ELF-1 (cell line): ENCODE measurements at places on chromosomes 2 and 18.

DNA sequence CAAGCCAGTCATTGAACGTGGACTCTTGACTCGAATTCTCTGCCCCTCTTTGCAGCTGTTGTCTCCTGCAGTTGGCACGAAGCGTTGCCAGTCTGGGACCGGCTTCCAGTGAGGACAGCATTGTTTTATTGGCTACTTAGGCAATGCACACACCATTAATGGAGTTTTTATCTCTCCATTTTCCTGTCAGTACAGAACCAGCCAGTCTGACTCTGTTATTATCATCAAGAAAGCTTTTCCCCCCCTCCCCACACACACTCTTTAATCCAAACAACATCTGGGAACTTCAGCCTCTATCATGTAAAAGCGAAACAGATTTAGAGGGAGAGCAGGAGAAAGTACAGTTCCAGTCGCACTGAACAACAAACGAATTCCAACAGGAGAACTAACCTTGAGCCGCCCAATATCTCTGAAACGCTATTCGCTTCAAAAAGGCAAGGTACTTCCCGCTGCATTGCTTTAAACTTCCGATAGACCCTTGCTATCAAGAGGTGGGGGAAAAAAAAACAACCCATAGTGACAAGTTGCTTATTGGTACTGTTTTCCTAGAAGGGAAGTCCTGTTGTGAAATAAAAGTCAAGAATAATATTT lies 38.2 kb downstream of the ACVR1 start:
- peak; percentile 15 for DNase-seq

DNA sequence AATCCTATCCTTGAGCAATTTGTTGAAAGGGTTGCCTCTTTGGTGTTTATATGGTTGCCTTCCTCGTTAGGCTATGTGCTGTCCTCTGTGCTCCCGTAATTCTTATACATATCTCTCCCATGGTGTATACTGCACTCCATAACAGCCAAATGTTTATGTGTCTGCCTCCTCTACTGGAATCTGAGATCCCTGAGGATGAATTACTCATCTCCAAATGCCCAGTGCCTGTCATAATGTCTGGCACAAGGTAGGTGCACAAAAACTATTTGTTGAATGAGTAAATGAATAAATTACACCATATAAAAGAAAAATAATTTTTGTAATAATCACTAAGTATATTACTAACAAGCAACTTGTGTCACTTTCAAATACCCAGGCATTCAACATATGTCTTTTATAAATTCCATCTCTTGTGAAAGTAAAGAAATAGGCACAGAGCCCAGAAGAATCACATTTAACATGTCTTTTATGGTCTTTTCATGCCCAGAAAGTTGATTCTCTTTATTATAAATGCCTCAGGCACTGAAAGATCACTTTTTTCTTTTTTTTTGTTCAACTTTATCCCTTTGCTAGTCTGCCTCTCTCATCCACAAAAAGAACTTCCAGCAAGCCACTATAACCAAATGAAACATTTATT lies 164.9 kb downstream of the CCDC148 start:
- DNase-seq: no peak

DNA sequence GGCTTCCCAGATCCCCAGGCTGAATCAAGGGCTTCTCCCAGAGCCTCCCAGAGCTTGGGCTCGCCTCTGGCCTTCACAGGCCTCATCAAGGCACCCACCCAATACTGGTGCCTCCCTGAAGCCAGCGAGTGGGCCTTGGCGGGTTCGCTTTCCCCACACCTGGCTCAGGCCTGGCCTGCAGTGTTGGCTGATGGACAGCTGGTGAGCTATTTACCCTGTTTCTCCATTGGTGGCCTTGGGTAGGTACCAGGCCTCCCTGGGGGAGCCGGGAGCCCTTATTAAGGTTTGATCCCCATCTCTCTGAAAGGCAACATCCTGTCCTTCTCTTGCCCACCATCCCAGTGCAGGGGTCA lies 18.2 kb upstream of the DUSP2 start:
- no peak for DNase-seq

DNA sequence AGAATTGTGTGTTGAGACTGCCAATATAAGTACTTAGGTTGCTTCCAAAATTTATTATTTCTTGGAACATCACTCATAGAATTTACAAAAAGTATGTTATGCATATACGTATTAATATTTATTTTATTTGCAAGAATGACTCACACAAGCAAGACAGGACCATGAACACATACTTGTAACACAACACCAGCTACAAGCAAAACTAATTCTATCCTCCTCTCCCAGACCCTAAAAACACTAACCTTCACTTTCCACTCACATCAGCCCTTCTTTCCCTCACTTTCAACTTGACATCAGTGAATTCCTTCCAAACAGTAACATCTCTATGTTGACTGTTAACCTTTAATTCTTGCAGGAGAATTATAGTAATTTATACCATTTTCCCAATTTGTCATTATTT lies 24.3 kb downstream of the OSBPL1A start:
- DNase-seq: no peak

DNA sequence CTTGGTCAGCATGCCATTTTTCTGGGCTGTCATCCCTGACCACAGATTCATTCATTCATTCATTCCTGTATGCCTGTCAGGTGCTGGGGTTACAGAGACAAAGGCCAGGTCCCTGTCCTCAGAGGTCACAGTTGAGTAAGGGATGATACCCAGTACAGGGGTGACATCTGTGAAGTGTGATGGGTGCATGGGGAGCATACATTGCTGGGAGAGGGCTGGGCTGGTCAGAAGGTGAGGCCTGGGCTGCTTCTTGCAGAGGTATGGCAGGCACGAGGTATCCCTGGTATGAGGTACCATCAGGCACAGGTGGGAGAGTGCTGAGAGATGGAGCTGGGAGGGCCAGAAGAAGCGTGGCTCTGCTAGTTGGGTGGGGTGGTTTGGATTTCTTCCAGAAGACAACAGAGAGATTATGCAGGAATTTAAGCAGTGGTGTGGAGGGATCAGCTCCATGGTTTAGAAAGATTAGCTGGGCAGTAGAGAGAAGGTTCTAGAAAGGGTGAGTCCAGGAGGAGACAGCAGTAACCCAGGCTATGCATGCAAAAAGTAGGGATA lies 181.9 kb upstream of the HAAO start:
- no peak for DNase-seq

DNA sequence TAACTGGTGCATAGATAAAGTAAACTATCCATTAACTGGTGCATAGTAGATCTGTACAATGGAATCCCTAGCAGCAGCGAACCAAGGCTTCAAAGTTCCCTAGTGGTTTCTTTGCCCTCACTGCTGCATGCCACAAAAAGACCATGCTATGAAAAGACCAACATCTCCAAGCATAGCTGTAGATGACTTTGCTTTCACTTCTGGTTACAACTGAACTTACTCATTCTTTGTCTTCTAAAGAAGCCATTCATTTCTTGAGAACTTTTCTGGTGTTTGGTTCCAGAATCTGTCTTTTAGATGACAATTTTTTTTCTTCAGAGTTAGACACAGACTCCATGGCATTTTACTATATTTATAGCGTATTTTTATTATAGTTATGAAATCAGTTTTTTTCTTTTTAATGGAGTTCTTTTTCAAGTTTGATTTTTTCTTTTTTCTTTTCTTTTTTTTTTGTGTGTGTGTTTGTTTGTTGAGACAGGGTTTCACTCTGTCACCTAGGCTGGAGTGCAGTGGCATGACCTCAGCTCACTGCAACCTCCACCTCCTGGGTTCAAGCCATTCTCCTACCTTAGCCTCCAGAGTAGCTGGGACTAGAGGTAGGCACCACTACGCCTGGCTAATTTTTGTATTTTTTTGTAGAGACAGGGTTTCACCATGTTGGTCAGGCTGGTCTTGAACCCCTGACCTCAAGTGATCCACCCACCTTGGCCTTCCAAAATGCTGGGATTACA lies 63.6 kb downstream of the SLC35F5 start:
- DNase-seq: no peak

DNA sequence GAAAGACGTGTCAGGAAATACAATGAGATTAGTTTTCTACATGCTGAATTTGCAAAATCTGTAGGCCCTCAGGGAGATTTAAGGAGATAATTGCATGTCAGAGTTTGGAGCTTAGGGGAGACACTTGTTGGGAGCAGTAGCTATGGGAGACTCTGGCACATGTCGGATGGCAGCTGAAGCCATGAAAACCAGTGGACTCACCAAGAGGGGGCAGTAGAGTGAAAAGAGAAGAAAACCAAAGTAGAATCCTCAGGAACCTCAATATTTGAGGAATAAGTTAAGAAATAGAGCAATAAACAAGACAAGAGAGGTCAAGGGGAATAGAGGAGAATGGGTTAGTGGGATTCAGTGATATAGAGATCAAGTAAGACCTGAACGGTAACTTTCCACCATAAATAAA lies 24.8 kb downstream of the RUFY4 start:
- no peak for DNase-seq

GRCh38 chr18:59624369-59624765 lies 72.9 kb downstream of the CCBE1 start:
- DNase-seq: no peak

DNA sequence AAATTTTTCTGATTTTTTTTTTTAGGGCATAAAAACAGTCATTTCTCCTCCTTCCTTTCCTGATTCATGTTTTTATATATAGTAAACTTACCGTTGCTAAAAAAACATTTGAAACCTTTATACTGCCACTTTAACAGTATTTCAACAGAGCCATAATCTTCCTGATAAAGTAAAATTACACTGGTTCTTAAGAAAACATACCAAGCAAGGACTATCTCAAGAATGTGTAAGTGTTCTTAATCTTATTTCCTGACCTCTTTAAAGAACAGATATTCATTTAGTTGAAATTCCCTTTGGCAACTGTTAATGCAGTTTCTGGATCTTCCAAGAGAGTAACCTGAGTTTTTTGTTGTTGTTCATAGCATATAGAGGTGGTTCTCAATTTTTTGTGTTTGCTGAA lies 26.6 kb upstream of the COLEC12 start:
- no peak for DNase-seq

- no peak for DNase-seq
These were observed 83.8 kb downstream of the TMEM247 start for GRCh38 chr2:46563186-46563585.

- DNase-seq: peak; percentile 18
These were observed 26.0 kb upstream of the NPAS2 start for GRCh38 chr2:100793982-100794381.

DNA sequence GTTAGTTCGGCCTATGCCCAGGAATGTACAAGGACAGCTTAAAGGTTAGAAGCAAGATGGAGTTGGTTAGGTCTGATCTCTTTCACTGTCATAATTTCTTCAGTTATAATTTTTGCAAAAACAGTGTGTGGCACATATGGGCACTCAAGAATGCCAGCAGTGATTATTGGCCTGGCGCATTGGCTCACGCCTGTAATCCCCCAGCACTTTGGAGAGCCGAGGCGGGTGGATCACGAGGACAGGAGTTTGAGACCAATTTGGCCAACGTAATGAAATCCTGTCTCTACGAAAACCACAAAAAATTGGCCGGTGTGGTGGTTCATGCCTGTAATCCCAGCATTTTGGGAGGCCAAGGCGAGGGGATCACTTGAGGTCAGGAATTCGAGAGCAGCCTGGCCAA lies 75.7 kb upstream of the MSH2 start:
- no peak for DNase-seq

- no peak for DNase-seq
These were observed 134.1 kb downstream of the CAPN13 start for GRCh38 chr2:30673127-30673526.

- DNase-seq: no peak
These were observed 50.6 kb downstream of the THNSL2 start for GRCh38 chr2:88220718-88221117.

- no peak for DNase-seq
These were observed 17.4 kb downstream of the SLC38A11 start for GRCh38 chr2:164937864-164938401.

- no peak for DNase-seq
These were observed 18.2 kb upstream of the PLB1 start for GRCh38 chr2:28477645-28478044.

DNA sequence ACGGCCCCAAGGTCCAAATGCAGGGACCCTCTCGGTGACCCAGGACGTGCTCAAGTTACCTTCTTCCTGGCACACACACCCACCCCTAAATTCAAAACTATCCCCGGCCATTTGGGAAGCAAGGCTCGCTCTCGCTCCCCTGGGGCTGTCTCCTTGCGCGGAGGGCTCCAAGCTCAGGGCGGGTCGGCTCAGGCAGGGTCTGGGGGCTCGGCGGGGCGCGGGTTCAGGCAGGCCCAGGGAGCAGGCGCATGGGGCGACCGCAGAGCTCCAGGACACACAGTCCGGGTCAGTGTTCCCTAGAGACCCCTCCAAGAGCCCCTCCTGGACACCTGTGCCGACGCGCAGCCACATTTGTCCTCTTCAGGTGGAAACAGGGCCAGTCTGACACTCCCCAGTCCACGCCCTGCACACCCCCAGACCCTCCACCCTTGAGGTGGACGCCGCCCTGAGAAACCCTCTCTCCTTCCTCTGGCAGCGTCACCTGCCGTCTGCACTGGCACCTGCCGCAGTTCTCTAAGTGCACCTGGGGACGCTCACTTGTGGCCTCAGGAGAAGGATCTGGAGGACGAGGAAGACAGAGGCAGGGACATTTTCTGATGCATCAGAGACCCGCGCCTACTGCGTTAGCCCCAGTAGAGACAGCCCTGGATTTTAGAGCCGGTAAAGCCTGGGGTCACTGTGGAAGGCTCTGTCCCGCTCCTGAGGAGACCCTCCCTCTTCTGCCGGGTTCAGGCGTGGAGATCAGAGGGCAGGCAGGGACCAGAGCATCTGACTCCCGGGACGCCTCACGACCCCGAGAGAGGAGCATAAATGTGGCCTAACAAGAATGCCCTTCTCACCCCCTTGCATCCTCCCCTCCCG lies 138.8 kb downstream of the TWIST2 start:
- no peak for DNase-seq

GRCh38 chr2:169001116-169001815 lies 29.9 kb downstream of the ABCB11 start:
- DNase-seq: no peak

GRCh38 chr2:185393091-185393490 lies 345.5 kb upstream of the FSIP2 start:
- peak; percentile 51 for DNase-seq

- DNase-seq: no peak
These were observed 198.6 kb downstream of the RNF152 start for GRCh38 chr18:61694236-61694635.

GRCh38 chr2:150806336-150806735 lies 318.9 kb upstream of the RND3 start:
- DNase-seq: no peak

- no peak for DNase-seq
These were observed 254.9 kb upstream of the SIX3 start for GRCh38 chr2:44686561-44686960.

GRCh38 chr2:216548901-216549331 lies 50.3 kb downstream of the RPL37A start:
- no peak for DNase-seq

DNA sequence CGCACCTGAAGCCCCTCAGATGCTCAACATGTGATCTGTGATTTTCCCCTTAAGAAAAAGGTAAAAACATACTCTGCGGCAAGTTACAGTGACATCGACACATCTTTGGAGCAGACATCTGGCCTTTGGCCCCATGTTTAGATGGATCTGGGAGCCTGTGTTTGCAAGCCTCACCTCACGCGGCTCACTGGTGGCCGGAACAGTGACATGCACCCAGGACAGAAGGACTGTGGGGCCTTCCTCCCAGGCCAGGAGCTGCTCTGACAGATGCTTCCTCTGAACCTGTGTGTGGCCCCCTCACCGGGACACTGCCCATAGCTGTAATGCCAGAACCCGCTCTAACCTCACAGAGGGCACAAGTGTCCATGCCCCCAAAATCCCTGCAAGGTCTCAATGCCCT lies 13.1 kb downstream of the PASK start:
- no peak for DNase-seq

- DNase-seq: no peak
These were observed 101.3 kb upstream of the SOX11 start for GRCh38 chr2:5590886-5591285.

GRCh38 chr2:187547353-187547979 lies 6.8 kb downstream of the TFPI start:
- peak; percentile 51 for DNase-seq

GRCh38 chr2:136306836-136307235 lies 188.9 kb upstream of the CXCR4 start:
- no peak for DNase-seq
